Fibroblast of skin of right quadriceps (primary cell): ENCODE measurements at places on chromosomes 5 and 9.
A peak's percentile ranks its signal among the peaks of the same experiment; 100 is the strongest.

- DNase-seq, result peak; percentile 2
Observed at GRCh38 chr9:83570359-83570758, 32.2 kb upstream of the FRMD3 start.

GRCh38 chr9:22044583-22044982 is 35.5 kb upstream of the CDKN2B start:
- peak; percentile 87 for DNase-seq

DNA sequence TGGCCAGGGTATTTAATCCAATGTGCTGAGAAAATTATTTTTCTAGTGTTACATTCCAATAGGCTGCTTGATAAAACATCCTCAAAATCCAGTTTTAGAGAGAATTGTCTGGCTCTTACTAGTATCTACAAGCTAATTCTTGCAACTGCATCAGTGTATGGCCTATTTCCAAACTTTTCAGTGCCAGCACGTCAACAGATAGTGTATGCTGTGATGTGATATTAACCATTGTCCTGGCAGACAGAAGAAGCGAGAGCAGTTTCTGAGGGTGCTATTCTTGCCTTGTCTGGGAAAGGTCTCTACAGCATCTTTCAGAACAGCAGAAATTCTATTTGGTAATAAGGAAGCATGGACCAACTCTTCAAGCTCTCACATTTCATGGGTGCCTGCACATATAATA is 174.2 kb upstream of the CDH12 start:
- no peak for DNase-seq

DNA sequence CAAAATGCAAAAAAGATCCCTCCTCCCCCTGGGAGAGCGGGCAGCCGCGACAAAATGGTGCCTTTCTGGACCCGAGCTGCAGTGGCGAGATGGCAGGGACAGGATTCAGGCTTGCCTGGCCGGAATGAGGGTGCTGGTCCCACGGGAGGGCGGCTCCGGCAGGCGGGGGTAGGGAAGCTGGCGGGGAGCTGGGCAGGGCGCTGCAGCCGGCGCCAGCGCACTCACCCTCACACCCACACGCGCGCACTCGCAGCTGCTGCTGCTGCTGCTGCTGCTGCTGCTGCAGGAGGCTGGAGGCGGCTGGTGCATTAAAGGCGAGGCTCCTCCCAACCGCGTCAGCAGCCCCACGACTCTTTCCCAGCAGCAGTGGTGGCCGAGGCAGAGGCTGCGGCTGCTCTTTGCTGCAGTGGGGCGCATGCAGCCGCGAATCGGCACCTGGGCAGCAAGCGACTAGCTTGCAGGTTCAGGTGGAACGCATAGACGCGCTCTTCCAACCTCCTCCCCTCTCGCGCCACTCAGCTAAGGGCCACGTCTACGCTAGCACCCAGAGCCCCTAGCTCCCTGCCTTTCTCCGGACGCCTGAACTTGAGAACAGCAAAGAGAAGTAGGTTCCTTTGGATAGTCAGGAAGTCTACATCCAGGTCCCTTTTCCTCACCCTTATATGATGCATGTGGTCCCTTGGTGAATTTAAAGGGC is at the start of gene PPP2R2B:
PPP2R2B (minus strand) TSS at position 282 of the 697 bp plus-strand sequence.
- DNase-seq, result peak; percentile 27

GRCh38 chr5:45288746-45289145 is 407.4 kb downstream of the HCN1 start:
- DNase-seq, result no peak

- no peak for DNase-seq
Observed at GRCh38 chr5:113371721-113372196, 63.0 kb downstream of the TSSK1B start.

GRCh38 chr5:134271059-134271458 is 45.2 kb upstream of the PPP2CA start:
- DNase-seq, result no peak

GRCh38 chr5:179862296-179862695 is 3.7 kb upstream of the MRNIP start:
- no peak for DNase-seq

DNA sequence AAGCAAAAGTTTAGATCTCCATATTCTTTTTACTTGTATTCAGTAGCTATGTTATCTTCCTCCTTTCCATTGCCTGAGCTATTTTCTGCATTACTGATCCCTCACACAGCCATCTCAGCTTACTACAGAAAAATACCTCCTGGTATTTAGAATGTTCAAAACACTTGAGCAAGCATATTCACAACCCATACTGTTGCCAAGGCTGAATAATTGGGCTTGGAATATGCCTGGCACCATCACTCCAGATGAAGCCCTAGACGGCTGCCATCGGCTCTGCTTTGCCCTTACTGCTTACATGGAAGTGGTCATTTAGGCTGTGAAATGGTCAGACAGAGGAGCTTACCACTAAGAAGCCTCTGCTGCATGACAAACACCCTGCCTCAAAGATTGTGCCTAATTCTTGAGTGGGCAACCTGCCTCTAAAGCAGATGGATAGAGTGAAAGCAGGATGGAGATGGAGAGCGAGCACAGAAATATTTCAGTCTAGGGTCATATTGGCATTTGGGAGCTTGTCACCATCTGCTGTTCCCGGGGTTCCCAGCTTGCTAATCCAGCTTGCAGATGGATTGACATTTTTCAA is 92.5 kb upstream of the TAS2R1 start:
- DNase-seq, result no peak

DNA sequence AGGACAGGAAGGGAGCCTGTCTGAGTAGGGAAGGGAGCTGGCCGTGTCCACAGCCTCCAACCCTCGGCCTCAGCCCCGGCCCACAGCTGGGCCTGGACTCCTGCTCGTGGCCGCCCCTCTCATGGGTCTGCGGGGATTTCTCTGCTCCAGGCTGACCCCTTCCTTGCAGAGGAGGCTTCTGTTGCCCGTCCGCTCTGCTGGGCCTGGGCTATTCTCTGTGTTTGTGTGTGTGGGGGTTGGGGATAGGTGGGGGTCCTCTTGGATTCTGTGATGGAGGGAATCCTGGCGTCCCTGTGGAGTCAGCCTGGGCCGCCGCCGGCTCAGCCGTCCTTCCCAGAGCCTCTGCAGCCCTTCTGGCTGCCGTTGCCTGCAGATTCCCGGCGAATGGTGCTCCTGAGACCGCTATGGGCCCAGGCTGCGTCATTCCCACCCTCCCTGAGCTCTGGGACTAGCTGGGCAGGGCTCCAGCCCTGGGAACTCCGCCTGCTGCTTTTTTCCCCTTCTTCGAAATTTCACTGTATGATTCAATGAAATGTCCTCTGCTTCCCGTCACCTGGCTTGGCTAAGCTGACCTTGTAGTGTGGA is 64.2 kb downstream of the FGF18 start:
- peak; percentile 78 for DNase-seq

DNA sequence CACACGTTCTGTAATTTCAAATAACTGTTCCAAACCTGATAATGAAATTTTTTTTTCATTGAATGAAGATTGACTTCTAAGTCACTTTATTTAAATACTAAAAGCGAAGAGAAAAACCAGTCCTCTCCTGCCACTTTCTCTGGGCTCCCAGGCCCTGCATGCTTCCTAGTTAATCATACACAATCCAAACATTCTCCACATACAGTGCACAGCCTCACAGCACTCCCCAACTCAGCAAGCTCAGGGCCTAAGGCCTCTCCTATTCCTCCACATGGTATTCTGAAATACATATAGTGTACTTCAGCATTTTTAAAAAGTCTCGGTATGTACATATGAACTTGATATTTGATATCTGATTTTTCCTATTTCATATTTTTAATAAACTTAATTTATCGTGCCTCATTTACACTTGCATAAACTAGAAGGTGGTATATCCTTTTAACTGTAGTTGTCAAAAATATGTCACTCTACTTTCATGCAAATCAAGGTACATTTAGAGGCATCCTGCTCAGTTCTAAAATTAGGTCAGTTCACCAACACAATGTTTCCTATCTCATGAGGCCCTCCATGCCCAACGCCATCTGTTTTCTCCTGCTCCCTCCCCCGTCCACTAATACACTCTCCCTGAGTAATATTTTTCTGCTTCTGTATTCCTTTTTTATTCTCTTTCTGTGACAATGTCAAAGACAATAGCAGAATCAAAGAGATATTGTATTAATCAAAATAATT is 206.7 kb downstream of the ARRDC3 start:
- peak; percentile 14 for DNase-seq

DNA sequence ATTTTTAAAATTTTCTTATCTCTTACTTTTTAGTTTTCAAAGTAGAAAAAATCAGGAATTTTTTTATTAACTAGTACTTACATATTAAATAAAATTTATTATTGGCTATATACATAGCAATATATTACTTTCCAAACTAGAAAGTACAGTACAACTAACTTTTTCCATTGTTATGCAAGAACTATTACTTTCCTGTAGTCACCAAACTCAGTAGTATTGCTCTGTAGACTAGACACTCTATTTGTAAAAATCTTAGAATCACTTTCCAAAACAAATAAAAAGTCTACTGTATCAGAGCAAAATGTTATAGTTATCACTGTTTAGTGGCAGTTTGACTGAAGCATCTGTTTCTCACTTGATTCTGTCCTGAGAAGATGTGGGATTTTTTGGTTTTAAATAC is 55.3 kb upstream of the MACIR start:
- no peak for DNase-seq

DNA sequence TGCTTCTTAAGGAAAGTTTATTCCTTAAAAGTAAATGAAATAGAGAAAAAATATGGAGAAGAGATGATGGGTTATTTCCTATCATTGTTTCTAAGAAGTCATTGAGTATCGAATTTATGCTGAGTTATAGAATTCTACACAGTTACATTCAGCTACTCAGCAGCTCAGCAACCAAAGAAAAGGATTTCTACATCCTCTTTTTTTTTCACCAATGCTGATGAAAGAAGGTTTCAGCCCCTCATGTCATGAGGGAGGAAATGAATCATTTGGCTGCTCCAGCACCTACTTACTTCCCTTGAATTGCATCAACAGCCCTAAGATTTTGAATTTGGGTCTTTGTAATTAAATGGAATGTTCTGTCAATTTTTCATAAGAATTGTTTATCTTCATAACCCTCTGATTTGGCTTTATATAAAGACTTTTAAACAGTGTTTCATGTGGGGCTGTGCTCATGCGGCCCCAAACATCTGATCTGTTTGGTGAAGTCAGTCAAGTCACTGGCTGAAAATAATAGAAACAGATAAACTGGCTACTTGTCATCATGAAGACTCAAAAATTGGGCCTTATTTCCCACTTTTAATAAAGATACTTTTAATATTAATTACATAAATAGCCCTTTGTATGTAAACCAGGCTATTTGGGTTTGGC is 18.5 kb upstream of the SNX2 start:
- DNase-seq, result peak; percentile 85

- no peak for DNase-seq
Observed at GRCh38 chr9:32899181-32899580, 102.2 kb downstream of the APTX start.

GRCh38 chr9:127905788-127906191 is 6.4 kb upstream of the ST6GALNAC6 start:
- no peak for DNase-seq

DNA sequence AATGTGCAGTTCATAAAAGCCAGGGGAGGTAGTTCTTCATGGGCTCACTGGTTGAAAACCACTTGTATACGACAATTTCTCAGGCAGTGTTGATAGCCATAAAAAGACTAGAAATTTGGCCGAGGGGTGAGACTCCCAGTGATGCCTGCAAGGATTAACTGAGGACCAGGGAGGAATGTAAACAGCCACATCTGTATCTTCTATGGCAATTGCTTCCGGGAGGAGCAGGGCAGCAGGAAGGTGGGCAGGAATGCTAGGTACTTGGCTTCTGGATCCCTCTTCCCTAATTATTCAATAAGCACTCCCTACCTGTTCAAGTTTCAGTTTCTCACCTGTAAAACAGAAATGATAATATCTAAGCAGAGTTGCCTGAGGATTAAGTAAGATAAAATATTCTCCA is 45.4 kb downstream of the TMEM232 start:
- no peak for DNase-seq

GRCh38 chr9:20930836-20931235 is 100.6 kb downstream of the HACD4 start:
- DNase-seq, result no peak

- no peak for DNase-seq
Observed at GRCh38 chr5:77218263-77218662, 7.8 kb downstream of the PDE8B start.

- DNase-seq, result peak; percentile 93
Observed at GRCh38 chr5:157167214-157167621, 1.2 kb upstream of the GARIN3 start.

DNA sequence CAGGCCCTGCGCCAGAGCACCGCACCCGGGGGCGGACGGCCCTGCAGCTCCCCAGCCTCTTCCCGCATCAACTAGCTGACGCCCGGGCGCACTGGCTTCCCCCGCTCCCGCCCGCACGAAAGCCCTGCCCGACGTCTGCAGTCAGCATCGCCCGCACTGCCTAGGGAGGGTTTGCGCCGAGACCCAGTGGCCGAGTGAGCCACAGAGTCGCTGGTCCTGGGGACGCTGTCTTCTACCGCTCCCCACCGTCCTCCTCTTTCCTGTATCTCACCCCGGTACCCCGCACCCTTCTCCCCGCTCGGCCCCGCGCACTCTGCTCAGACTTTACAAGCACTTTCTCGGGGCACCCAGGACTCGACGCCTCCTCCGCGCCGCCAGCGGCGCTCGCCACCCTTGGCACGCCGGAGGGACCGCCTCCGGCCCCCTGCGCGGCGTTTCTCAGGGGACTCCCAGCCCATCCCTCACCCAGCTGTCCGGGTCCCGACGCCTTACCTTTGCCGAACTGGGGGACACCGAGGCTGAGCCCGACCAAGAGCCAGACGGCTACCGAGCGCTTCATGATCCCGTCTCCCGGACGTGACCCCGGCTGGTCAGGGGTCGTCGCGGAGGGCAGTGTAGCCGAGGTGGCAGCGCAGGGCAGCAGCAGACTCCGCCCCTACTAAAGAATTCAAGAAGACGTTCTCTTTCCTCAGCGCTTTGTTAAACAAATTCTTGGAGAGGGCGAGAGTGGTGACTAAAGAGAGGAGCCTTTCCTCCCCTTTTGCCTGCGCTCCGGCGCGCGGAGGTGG is 670 bp downstream of the EDIL3 start:
- DNase-seq, result peak; percentile 66

- no peak for DNase-seq
Observed at GRCh38 chr9:14238079-14238478, 75.9 kb downstream of the NFIB start.

GRCh38 chr5:73652391-73652790 is 26.4 kb downstream of the ARHGEF28 start:
- DNase-seq, result no peak
